ENCODE measurements at places on chromosomes 5 and 9. TPM values are rescaled to one million over a fixed set of nuclear protein-coding genes. Genes with fewer than 3 reads are reported as not detected.

DNA sequence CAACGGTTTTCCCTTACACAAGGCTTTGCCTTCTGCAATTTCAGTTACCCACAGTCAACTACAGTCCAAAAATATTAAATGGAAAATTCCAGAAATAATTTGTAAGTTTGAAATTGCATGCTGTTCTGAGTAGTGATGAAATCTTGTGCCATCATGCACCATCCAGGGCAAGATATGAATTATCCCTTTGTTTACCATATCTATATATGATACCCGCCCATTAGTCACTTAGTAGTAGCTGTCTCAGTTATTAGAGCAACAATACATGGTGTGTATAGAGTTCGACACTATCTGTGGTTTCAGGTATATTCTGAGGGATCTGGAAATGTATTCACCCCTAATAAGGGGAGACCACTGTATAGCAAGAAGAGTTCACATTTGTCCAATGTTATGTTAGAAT, 29.4 kb downstream of the ERBIN start:
- DNase-seq: no peak

GRCh38 chr9:124220946-124221451, 36.8 kb upstream of the NEK6 start:
- no peak for DNase-seq

DNA sequence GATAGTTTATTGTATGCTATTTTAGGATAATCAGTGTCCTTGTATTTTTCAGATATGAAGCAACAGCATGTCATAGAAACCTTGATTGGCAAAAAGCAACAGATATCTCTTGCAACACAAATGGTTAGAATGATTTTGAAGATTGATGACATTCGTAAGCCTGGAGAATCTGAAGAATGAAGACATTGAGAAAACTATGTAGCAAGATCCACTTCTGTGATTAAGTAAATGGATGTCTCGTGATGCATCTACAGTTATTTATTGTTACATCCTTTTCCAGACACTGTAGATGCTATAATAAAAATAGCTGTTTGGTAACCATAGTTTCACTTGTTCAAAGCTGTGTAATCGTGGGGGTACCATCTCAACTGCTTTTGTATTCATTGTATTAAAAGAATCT, 14.5 kb downstream of the CCT5 start:
- DNase-seq: no peak

The SELENOP gene
- total RNA-seq: 213 TPM

The MCCC2 gene
- total RNA-seq: 154 TPM
